ENCODE measurements at places on chromosomes 1 and 21. TPM values are rescaled to one million over a fixed set of nuclear protein-coding genes. Genes with fewer than 3 reads are reported as not detected.

Gene LYPD8
- total RNA-seq, result 0.09 TPM

Gene PLD5
- total RNA-seq, result 1.4 TPM

Gene DDI2
- 9.3 TPM for total RNA-seq

Gene OR2AK2
- total RNA-seq, result not detected

Gene LENEP
- total RNA-seq, result not detected

Gene FAM3B
- total RNA-seq, result not detected

Gene CCDC185
- total RNA-seq, result 0.08 TPM

Gene MRPL9
- 84.8 TPM for total RNA-seq

Gene NBPF26
- 3.8 TPM for total RNA-seq

Gene AADACL4
- not detected for total RNA-seq

Gene KCND3
- 0.05 TPM for total RNA-seq

Gene ICOSLG
- total RNA-seq, result 3.3 TPM

Gene CSF1
- total RNA-seq, result 24.6 TPM

Gene NPPB
- not detected for total RNA-seq

Gene PTPN7
- total RNA-seq, result not detected

Gene GOLT1A
- 5.1 TPM for total RNA-seq

Gene PIK3R3
- total RNA-seq, result 0.85 TPM

Gene GJA8
- not detected for total RNA-seq

Gene BNIPL
- total RNA-seq, result 0.07 TPM

Gene CRABP2
- 10.7 TPM for total RNA-seq

Gene CXADR
- 8.6 TPM for total RNA-seq

Gene IGSF9
- 0.22 TPM for total RNA-seq

Gene AKT3
- 22.4 TPM for total RNA-seq

Gene C1orf74
- total RNA-seq, result 1.6 TPM

Gene KIF2C
- 41.8 TPM for total RNA-seq

Data from A549 treated with CORT108297 at 1 μM for 4 hours (cell line).